CD4-positive, alpha-beta T cell (primary cell): ENCODE measurements at places on chromosomes 4 and X.

DNA sequence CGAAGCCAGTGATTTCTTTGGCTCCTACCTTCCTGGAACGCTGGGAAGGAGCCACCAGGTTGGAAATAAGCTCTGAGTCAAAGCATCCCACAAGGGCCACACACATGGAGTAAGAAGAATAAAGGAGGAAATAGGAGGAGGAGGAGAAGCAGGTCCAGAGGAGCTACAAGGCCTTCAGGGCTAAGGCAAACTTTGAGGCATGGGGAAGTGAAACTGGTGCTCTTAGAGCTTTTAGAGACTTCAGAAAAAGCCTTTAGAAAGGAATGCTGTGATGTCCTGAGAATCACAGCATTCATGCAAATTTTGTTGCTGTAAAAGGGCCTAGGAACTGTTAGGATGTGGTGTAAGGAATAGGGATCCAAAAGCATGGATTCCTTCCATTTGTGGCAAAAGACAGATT is 135.9 kb upstream of the ARHGEF9 start:
- DNase-seq, result no peak

GRCh38 chrX:3518870-3519269 is 172.4 kb upstream of the MXRA5 start:
- no peak for DNase-seq

- no peak for DNase-seq
Observed at GRCh38 chrX:44462850-44463249, 79.8 kb downstream of the FUNDC1 start.

DNA sequence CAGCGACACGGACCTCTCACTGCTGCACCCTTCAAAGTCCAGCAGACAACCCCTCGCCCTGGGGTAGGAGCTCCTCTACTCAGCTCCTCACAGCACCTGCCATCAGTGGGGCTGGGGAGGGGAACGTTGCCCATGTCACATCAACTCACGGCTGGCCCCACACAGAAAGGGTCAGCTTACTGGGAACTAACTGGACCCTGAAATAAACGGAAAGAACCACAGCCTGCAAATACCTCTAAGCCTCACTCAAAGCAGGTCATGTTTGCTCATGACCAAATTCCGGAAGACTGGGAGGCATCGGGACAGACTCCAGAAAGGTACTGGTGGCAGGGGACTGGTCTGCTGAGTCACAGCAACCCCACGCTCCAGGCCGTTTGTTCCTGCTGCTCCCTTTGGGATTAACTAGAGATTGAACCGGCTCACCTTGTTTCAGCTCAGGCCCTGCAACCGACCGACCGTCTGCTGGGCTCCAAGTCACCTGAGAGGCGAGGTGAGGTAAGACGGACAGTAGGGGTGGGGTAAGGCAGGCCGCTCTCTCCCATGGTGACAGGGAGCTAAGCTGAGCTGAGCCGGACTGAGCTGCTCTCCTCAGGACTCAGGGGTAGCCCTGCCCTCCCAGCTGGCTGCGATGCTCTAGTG is 5.6 kb downstream of the G6PD start:
- no peak for DNase-seq

DNA sequence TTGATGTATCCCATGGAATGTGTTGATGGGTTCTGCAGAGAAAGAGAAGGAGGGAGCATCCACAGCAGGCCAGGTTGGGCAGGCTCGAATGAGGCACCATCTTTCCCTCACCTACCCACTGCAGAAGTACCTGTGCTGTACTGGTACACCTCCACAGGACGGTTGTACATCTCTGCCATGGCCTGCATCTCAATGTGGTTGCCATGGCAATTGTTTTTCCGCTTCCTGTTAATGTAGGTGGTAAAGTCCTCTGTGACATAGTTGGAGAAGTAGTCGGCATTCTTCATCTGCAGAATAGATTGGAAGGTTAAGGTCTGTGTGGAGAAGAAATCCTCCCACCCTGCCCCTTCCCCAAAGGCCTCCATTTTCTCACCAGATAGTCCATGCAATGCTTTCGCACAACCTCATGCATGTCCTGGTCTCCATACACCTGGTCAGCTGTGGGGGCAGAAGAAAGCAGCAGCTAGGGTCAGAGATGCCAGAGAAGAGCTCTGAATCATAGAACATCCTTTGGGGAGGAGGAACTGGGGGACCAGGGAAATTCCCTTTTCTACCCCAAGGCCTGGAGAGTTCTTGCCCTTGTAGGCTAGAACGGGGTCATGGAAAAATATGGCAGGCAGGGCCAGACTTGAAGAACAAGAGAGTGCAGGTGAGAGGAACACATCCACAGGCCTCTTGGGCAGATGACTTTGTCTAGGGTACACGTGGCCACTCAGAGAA is 15.9 kb upstream of the PIM2 start:
- DNase-seq, result peak; percentile 82
